ENCODE measurements at places on chromosomes 12 and 14.

- no peak for DNase-seq
Measured at GRCh38 chr14:88668448-88669116, 105.7 kb downstream of the ZC3H14 start.

- DNase-seq: no peak
Measured at GRCh38 chr14:24971255-24971654, 78.7 kb downstream of the STXBP6 start.

DNA sequence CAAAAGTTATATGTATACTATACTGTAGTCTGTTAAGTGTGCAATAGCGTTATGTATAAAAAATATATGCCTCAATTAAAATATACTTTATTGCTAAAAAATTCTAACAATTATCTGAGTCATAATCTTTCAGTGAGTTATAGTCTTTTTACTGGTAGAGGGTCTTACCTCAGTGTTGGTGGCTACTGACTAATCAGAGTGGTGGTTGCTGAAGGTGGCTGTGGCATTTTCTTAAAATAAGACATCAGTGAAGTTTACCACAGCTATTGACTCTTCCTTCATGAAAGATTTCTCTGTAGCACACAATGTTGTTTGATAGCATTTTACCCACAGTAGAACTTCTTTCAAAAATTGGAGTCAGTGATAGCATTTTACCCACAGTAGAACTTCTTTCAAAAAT is 23.4 kb downstream of the POLR3B start:
- no peak for DNase-seq

- DNase-seq: no peak
Measured at GRCh38 chr14:105049753-105050550, 15.3 kb downstream of the GPR132 start.

- DNase-seq: peak; percentile 54
Measured at GRCh38 chr12:14884458-14884878, 1.2 kb downstream of the MGP start.

GRCh38 chr14:104585966-104586697 is 6.6 kb downstream of the C14orf180 start:
- no peak for DNase-seq

- DNase-seq: no peak
Measured at GRCh38 chr12:45732936-45733335, 3.4 kb downstream of the ARID2 start.

DNA sequence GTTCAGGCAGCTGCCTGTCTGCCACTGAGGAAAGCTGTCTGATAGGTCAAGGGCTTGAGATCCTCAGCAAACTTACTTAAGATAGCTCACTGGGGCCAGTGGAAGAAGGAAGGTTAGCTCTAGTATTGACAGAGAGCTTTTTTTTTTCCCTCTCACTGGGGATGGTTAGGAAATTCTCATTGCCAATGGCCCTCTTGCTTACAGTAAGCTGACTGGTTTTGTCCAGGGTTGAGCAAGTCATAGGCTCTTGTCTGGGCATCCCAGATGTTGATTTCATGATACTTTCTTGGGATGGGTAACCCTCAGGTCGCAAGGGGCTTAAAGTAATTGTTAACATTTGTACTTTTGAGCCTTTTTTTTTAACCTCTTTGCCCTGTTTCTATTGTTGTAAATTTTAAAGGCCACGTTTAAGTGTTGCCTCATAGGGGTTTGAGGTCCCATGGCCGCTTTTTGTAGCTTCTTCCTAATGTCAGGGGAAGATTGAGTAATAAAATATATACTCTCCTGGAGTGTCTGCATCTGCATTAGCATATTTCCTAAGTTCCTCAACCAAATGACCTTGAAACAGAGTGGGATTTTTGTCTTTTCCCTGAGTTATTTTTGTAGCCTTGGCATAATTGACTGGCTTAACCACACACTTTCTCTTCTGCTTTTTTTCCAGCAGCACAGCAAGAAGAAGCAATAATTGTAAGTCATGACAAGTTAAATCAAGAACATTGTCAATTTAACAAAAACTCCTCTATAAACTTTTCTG is 716.0 kb downstream of the LRFN5 start:
- DNase-seq: no peak

DNA sequence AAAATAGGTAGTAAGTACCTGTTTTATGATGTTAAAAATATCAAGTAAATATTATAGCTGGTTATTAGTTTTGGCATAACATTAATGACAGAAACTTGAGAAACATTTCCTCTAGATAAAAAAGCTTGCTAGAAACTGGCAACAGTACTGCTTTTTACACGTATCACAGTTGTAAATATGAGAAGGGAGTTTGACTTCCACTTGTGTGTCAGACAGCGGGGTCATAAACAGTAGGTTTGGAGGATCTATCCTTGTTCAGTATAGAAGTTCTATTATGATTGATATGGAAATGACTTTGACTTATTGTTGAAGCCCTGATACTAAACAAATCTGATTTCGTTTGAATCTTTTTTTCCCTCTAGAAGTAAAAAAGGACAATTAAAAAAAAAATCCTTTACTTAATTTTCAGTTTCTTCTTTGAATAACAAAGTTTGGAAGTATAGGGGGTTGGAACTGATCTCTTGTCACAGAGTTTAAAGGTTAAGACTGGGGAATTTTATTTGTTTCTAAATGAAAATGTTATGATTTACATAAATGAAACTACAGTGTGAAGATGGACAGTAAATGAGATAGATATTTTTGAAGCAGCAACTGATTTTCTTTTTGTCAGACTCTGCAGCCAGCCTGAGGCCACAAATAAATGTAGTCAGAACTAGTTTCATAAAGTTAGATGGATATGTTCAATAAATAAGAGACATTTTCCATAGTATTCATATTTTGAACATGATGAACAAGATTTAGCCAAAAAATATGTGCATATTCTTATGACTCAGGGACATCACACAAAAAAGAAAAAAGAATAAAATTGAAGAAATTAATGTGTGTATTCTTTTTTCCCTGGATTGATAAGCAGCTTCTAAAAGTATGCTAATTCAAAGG is 50.1 kb downstream of the WNK1 start:
- DNase-seq: peak; percentile 27

DNA sequence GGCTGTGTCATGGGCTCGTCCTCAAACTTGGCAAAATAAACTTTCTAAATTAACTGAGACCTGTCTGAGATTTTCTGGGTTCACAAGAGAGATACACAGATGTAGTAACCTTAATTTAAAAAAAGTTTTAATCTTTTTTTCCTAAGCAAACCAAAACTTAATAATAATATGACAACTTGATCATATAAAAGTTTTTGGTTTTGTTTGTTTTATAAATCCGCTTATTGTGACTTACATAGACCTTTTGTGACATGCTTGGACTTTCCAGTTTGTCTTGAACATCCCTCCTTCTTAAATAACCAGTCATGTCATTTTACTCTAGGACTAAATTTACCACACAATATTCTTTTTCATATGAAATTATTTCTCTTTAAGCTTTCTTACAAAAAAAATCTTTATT is 8.5 kb downstream of the RDH12 start:
- no peak for DNase-seq

DNA sequence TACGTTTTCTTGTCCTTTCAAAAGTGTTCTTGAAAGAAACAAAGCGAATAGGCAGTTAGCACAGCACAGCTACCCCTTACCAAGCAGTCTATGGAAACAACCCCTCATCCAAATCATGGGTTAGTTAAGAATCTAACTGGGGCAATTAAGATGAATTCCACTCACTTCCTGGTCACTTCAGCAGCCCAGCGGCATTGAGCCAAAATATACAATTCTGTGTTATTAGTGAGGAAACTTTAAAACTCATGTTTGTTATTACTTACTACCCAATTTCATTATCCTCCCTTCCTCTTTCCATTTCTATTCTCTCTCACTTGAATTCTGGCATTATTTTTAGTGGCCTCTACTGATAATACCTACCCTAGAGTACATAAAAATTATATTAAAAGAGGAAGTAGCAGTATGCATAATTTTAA is 121.4 kb downstream of the PPHLN1 start:
- no peak for DNase-seq

- peak; percentile 73 for DNase-seq
Measured at GRCh38 chr14:84750763-84751554, 779.0 kb upstream of the FLRT2 start.

DNA sequence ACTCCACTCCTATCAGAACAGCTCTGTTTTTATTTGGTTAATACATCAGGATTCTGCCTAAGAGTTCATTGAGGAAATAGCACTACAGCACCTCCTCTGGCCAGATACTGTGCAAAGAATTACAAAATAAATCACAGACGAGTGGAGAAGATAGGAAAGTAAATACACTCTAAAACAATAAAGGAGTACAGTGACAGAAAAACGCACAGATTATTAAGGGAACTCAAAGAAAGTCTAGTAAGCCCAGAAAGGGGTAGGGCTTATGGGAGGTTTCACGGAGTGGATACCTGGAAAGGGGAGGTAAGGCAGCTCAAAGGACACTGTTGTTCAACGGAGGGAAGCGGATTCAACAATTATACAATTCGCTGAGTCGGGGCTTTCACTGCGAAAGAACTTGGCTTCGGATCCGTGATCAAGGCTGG is 5.5 kb downstream of the OR10AD1 start:
- peak; percentile 72 for DNase-seq

GRCh38 chr12:108308395-108309085 is 30.6 kb downstream of the CMKLR1 start:
- DNase-seq: no peak

DNA sequence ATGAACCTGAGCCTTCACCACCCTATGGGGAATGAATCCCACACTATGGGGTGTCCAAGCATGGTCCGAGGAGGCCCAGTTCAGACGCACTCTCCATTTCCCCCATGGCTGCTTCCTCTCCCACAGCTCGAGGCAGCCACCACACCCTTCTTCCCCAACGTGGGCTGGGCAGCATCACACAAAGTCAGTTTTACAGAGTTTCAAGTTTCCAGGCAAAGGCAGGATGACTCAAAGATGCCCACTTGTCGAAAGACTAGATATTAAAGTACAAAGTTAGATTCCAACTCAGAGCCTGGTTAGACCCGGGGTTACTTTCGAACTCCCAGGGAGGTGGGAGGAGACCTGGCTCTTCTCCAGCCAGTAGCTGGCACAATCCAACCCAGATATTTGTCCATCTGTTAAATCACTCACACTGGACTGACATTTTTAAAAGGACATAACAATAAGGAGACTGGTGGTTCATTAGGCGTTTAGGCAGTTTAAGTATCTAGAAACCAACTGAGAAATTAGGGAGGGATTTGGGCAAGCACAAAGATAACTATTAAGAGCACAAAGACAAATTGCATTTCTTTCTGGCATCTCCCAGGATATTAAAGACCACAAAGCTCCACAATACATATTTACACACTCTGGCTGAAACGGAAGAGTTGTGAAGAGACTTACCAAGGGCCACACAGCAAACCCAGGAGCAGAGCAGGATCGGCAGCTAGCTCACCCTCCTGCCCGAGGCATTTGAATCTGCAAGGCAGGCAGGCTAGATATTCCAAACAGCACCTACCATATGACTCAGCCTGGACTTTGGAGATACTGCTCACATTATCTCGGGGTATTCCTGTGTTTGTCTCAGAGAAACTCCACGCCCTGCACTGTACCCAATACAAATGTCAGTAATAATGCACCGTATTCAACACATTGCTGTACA is 34.8 kb downstream of the TMCC3 start:
- DNase-seq: peak; percentile 42

DNA sequence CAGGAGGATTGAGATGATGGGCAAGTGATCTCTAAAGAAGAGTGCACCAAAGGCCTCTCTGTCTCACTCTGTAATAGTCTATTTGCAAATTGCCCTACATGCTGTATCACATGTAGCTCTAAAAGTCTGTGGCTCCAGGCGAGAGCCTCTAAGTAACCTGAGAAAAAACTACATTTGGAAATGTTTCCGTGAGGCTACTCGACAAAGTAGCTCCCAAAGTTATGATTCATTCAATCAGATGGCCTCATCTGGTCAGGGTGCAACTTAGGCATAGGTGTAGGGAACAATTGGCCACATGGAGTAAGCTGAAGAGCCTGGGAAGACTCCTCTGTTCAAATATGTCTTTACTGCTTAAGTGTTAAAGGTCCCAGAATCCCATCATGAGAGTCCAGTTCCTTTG is 155.4 kb upstream of the PLEKHG7 start:
- DNase-seq: no peak

Data from HCEC 1CT (cell line).